ENCODE measurements at places on chromosomes 5 and 9. TPM values are rescaled to one million over a fixed set of nuclear protein-coding genes. Genes with fewer than 3 reads are reported as not detected.

- DNase-seq, result no peak
Observed at GRCh38 chr9:101999441-101999840, 261.0 kb upstream of the GRIN3A start.

- DNase-seq, result no peak
Observed at GRCh38 chr9:5511476-5511875, 1.1 kb downstream of the PDCD1LG2 start.

DNA sequence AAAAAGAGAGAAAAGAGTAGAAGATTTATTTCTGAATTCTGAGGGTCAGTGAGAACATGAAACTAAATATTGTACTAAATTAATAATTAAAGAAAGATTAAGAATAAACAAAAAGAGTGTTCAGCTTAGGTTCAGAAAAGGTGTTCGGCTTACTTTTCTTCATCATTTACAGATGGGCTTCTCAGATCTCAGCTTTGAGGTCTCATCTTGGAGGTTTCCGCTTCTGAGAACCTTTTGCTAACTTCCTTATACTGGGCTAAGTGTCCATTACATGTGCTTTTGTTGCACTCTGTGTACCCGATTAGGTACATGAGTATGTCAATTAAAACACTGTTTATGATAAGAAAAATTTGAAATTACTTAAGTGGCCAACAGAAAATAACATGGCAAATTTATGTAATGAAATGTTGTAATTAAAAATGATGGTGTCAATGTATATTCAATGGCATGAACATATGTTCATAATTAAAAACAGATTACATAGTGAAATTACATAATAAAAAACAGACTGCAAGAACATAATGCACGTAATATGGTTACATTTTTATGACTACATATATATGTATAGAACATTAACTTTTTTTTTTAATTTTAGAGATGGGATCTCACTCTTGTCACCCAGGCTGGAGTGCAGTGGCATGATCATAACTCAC lies 17.3 kb upstream of the ITGA1 start:
- DNase-seq, result no peak

DNA sequence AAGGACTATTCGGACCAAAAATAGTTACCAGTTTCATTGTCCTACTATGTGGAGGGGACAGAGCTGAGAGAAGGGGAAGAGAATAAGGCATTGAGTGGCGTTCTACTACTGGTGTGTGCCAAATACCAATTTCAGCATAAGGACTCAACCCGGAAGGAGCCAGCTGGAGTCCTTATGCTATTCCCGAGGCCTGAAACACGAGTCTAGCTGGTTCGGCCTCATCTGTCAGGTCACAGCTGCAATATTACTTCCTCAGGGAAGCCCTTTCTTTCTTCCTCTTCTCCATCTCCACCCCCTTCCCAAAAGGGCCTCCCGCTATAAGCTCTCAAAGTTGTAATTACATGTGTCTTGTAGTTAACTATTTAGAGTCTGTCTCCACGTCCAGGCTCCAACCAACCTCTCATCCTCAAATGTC lies 20.5 kb upstream of the FER start:
- no peak for DNase-seq

GRCh38 chr5:73519531-73520283 lies 21.5 kb downstream of the BTF3 start:
- DNase-seq, result peak; percentile 59

DNA sequence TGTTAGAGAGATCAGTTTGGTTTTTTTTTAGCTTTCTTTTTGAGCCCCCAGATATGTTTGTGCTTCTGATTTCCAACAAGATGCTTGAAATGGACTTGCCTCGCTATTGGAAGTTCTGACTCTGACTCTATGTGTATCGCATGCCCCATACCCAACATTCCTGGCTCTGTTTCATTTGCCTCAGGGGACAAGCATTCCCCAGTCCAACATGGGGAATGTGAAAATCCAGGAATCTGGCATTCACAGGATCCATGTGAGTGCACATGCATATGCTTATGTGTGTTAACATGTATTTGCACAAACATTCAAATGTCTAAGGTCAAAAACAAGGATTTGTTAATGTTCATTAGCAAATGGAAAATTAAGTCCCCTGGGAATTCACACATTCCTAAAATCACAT lies 233.9 kb downstream of the TLR4 start:
- peak; percentile 3 for DNase-seq

- DNase-seq, result no peak
Observed at GRCh38 chr9:97364769-97365490, 47.0 kb upstream of the TDRD7 start.

DNA sequence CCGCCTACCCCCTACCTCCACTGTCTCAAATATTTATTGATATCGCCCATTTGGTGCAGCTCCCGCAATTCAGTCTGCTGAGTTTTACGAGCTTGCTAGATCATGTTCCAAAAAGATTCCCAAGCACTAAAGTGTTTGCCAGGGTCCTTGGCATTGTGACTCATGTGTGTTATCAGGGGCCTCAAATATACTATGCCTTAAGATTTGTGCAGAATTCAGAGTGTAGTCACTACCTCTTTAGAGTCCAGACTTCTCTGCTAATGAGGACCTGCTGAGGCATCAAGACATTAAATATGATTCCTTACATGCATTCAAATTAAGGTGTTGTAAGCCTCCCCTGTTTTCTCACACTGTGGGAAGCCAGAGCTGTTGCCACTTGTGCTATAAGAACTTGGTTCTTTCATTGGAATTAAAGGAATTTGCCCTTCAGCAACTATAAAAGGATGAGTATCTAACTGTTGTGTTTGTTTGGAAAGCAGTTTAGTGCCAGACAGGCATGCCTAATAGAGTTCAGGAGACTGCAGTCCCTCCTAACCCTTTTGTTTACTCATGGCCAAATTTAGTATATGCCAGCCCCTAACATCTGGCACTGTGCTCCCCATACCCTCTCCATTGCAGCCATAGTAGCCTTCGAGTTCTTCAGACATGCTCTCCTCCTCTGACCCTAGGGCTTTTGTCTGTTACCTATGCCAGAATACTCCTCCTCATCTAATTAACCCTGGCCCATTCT lies 316.4 kb downstream of the NR3C1 start:
- peak; percentile 31 for DNase-seq

GRCh38 chr5:56479696-56480077 lies 246.6 kb upstream of the ANKRD55 start:
- DNase-seq, result peak; percentile 43

DNA sequence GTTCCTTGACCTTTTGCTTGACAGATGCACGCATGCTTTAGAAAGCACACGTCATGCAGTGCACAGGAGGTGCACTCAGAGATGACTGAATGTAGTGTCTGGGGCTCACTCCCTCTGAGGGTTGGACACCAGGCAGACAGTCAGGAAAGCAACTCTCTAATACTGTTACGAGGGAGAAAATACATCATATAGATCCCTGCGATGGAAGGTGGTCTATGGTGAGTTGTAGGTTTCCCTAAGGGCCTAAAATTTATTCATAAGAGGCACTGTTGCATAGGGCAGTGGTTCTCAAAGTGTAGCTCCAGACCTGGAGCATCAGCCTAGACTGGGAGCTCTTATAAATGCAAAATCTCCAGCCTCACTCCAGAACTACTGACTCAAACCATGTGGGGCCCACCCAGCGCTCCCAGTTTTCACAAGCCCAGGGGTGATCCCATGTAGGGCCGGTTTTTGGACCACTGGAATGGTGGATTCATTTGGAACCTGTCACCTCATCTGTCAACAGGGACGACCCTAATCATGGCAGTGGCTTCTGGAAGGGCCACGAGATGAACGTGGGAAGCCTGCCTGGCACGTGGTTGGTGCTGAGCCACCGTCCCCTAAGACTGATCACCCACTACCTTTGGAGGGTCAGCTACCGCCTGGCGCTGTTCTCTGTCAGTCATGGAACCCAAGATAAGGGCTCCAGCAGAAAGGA lies 16.8 kb upstream of the PHF19 start:
- peak; percentile 18 for DNase-seq

DNA sequence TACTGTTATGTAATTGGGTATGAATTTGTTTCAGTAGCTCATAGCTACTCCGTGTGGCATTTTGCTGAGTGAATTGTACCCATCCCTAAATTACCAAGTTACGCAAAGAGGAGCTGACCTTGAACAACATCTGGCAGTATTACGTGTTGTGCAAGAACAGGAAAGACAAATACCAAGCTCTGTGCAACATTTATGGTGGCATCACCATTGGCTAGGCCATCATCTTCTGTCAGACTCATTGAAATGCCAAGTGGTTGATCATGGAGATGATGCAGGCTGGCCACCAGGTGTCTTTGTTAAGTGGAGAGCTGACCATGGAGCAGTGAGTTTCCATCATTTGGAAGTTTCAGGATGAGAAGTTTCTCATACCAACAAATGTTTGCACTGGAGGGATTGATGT lies 15.0 kb downstream of the ZSWIM6 start:
- no peak for DNase-seq

- peak; percentile 83 for DNase-seq
Observed at GRCh38 chr5:142342128-142342981, 17.5 kb upstream of the SPRY4 start.

OR4F3 gene
- not detected for total RNA-seq

C5orf47 gene
- total RNA-seq, result not detected

FAM169A gene
- total RNA-seq, result 11.9 TPM

TSSK1B gene
- 0.20 TPM for total RNA-seq

TMEM171 gene
- total RNA-seq, result 0.38 TPM

FGF10 gene
- not detected for total RNA-seq

ANKDD1B gene
- 0.41 TPM for total RNA-seq

RNF183 gene
- not detected for total RNA-seq

CCNI2 gene
- total RNA-seq, result 0.24 TPM
